Calu3 (cell line): ENCODE measurements at places on chromosomes 11 and 22.

GRCh38 chr11:61338783-61339489 lies 5.9 kb downstream of the TKFC start:
- no peak for DNase-seq

DNA sequence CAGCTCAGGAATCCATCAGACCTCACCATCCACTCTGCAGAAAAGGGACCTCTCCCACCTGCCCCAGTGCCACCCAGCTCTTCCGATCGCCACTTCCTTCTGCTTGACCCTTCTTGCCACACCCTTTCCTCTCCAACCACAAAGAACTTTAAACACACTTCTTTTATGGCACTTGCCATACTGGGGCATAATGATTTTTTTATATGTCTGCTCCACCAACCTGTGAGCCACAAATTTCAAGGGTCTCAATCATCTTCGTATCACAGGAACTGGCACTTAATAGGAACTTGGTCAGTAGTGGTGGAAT lies 11.7 kb upstream of the MYH9 start:
- no peak for DNase-seq

DNA sequence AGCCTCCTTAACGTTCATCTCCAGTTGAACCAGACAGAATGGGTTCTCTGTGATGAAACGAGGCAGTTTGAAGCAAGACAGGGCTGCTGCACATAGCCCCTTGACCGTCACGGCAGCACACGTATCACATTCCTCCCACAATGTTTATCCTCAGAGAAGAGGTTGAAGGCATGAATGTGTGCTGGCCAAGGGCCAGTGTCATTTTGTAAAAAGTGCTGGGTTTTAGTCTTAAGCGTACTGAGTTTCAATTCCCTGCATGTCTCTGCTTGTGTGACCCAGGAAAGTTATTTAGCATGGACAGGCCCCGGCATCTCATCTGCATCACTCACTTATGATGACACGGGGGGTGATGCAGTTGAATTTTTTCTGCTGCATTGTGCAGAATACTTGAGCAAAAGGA lies 31.6 kb downstream of the TTC12 start:
- no peak for DNase-seq

DNA sequence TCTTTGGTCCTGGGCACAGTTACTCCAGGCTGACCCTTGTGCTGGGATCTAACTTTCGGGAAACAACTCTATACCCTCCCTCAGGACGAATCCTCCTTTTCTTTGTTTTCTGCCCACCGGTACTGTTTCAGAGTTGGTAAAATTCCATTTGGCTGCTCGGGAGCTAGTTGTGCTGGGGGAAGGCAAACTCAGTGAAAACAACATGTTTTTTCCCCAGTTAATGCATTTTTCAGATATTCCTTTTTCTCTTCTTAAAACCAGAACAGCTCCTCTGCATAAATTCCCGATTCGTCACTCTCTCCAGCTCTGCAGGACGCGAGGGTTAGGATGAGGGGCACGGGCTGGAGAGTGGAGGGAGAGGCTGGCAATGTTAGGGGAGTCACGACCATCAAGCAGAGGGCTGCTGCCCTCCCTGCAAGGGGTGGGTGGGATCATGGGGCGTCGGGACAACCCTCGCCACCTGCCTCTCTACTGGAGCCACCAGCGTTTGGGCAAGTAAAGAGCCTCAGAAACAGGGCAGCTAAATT lies 31.3 kb downstream of the LRRC10B start:
- no peak for DNase-seq

DNA sequence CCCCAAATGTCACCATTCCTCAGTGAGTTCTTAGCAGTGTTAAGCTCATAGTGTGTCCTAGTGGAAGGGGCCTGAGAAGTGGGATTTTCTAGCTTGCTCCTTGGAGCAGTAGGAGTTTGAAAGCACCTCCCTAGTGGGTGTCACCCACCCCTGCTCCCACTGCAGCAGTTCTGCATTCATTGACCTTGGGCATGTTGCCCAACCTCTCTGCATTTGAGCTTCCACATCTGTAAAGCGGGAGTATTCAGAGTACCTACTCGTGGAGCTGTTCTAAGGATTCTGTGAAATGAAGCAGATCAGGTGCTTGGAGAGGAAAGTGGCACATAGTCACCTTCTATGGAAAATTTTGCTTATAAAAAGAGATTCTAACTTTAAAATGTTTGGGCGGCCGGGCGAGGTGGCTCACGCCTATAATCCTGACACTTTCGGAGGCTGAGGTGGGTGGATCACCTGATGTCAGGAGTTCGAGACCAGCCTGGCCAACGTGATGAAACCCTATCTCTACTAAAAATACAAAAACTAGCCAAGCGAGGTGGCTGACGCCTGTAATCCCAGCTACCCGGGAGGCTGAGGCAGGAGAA lies 16.9 kb downstream of the LMO2 start:
- no peak for DNase-seq

GRCh38 chr22:19709063-19709769 lies 5.1 kb upstream of the SEPTIN5 start:
- no peak for DNase-seq

DNA sequence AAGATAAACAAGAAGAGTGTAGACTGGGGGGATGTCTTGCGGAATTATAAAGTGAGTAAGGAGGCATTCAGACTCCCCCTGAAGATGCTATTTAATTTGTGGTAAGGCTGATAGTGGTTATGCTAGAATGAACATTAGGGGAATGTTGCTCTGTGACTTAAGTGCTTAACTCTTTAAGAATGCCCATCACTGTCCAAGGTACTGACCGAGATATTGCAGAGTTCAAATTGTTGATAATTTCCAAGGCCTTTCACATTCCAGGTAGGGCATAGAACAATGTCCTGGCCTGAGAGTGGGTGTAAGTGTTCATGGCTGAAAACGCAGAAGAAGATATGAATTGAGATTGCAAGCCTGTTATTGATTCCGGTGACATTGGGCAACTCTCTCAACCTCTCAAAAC lies 90.3 kb upstream of the SEZ6L start:
- DNase-seq: no peak

- DNase-seq: no peak
These were observed 46.1 kb upstream of the LINC01488 start for GRCh38 chr11:69435161-69435986.

GRCh38 chr11:94941131-94941530 lies 32.2 kb downstream of the CWC15 start:
- no peak for DNase-seq

DNA sequence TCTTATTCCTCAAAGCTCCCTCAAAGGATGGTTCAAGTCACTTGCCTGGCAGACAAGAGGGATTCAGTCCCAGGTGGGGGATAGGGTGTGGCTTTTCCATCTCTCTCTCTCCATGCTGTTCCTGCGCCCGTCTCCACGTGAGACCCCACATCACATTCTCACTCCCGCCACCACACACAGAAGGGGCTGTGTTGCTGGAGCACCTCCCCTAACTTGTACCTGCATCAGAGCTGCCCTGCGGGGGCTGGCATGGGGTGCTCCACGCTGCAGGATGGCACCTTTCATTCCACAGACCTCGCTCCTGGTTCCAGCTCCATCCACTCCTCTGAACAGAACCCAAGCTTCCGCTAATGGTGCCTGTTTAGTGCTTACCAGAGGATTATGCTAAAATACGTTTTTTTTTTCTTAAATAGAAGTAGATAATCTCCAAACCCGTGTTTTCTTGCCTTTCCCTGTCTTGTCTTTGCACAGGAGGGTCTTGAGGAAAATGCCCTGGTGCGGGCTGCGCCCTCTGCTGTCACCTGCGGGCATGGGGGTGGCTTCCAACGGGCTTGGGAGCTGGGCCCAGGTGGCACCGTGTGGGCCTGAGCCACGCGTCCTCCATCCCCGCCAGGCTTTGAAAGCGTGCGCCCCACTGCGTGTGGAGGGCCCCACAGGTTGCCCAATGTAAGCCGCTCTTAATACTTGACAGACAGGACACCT lies 985.6 kb downstream of the BRD1 start:
- DNase-seq: no peak

GRCh38 chr11:68542617-68543016 lies 82.1 kb downstream of the PPP6R3 start:
- no peak for DNase-seq

- no peak for DNase-seq
These were observed 1.8 kb downstream of the YWHAH start for GRCh38 chr22:31945971-31946680.

- no peak for DNase-seq
These were observed 18.4 kb downstream of the CSNK2A3 start for GRCh38 chr11:11334607-11335006.

GRCh38 chr11:114130115-114130576 lies 70.6 kb downstream of the ZBTB16 start:
- DNase-seq: no peak

- peak; percentile 32 for DNase-seq
These were observed 1.2 kb downstream of the CSRP3 start for GRCh38 chr11:19200410-19201201.

DNA sequence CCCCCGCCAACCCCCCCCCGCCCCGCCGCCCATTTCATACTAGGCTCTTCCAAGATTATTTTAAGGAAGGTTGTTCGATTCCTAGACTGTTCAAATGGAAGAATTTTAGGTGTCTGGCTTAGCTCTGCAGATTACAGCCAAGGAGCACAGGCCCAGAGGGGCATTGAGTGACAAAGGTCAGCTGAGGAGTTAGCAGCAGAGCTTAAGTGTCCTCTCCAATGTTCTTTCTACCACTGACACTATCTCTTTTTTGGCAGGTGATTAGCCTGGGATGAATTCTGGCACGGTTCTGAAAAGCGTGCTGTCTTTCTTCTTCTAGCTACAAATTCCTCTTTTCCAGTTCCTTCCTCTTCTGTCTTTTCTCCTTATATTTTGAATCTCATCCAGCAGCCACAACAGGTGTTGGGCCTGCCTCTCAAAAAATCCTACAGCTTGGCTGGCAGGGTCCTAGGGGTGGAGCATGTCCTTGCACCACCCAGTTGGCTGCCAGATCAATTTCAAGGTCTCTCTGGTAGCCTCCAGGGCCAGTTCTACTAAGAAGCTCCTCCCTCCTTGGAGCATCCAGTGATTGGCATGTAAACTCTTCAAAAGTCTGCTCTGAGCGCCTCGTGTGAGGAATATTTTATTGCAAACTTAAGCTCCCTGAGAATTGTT lies 23.0 kb downstream of the KCNE3 start:
- DNase-seq: no peak

DNA sequence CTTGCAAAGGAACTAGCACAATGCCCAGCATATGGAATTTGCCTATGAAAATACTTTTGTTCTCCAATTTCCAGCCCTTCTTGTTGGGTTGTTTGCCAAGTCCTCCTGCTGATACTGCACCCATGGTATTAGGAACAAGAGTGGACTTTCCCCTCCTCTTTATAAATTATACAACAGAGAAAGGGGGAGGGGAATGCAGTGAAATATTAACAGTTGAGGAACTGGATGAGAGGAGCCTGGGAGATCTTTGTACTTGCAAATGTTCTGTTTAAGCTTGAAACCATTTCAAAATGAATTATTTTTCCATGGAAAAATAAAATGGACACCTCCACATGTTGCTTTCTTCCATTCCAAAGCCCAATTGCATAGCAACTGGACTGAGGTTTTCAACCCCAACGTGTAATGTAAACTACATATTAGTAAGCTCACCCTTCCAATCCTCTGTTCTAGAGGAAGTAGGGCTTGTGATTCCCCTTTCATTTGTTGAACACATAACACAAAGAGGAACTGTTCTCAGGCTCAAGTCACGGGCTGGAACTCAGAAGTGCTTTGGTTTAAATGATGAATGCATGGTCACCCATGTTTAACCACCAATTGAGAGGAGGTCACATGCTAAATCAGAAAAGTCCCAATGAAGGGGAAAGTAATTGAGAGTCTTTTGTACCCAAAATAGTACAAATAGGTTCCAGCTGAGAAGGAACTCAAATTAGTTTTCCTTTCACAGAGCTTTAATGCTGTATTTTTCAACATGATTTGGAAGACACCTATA lies 66.2 kb upstream of the ZC3H12C start:
- no peak for DNase-seq

- no peak for DNase-seq
These were observed 33.4 kb downstream of the SHANK2 start for GRCh38 chr11:71218789-71219499.

DNA sequence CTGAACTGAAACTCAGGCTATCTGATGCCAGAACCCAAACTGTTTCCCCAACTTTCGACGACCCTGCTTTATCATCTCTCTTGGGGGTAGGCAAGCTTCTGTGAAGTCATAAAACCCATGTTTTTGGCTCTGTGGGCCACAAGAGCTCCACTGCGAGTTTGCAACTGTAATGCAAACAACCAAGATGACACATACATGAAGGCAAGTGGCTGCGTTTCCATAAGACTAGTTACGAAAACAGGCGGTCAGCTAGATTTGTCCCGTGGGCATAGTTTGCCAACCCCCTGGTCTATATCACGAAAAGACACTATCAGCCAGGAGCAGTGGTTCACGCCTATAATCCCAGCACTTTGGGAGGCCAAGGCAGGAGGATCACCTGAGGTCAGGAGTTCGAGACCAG lies 37.5 kb downstream of the TPST2 start:
- DNase-seq: no peak

DNA sequence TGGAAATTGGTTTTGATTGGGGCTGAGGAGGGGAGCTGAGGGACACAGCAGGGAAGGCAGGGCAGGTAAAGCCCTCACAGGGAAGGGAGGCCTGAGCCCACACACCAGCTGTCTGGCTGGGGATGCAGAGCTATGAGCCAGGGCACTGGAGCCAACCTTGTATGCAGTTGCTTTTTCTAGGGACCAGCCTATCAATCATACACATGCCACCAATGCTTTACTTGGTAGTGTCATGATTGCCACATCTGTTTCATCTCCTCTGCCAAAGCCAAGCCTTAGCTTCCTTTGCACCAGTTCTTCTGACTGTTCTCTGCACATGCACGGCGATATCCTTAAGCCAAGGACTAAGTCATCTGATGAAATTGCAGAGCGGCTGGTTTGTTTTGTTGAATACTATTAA lies 207.1 kb upstream of the PLET1 start:
- no peak for DNase-seq

DNA sequence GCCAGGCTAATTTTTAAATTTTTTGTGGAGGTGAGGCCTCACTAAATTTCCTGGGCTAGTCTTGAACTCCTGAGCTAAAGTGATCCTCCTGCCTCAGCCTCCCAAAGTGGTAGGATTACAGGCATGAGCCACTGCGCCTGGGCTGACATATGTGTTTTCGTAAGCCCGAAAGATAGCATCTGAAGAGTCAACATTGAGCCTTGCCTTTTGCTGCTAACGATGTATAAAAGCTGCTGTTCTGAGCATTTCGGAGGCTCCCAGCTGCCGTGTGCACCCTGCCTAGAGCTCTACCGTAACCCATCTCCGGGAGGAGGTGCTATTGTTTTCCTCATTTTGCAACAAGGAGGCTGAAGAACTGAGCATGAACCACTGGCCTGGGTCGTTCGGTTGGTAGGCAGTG lies 18.1 kb upstream of the PPP6R3 start:
- no peak for DNase-seq

GRCh38 chr22:35795476-35795875 lies 77.8 kb downstream of the APOL5 start:
- no peak for DNase-seq

GRCh38 chr11:127803755-127804154 lies 783.6 kb downstream of the ETS1 start:
- DNase-seq: no peak

DNA sequence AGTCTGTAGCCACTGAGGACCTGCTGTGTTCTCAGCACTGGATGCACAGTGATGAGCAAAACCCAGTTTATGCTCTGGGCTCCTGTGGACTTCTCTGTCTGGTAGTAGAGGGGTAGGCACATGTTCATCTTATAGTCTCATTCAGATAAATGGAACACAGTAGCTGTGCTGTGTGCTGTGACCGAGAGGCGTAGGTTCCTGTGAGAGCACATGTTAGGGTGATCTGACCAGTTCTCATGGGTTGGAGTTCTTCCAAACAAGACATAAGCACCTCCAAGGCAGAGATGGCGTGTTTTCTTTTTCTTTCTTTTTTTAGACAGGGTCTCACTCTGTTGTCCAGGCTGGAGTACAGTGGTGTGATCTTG lies 154.8 kb upstream of the RASSF10 start:
- DNase-seq: no peak

- DNase-seq: peak; percentile 46
These were observed 4.4 kb upstream of the FOXRED2 start for GRCh38 chr22:36510966-36511881.
